ENCODE measurements at places on chromosomes 11 and 22.

DNA sequence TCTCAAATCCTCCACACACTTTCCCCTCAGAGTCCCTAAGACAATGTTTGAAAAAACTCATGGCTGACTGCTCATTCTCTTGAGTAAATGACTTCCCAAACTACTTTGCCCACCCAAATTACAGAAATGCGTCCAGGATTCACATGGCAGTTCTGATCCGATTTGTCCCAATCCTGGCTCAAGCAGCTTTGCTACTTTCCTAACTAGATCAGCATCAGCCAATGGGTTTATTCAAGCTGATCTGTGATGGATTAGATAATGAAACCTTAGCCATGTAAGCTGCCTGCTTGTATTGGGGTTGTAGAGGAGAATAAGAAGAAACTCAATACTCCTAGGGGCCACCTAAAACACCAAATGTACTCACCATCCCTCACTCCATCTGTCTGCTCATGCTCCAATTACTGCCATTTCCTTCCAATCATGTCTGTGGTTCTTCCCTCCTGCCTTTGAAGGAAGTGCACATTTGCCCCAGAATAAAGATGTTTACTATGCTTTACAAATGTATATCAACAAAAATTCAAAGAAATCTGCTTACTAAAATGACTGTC is 6.9 kb downstream of the RBFOX2 start:
- DNase-seq = no peak

- no peak for DNase-seq
These were observed 537 bp downstream of the SCN4B start for GRCh38 chr11:118152020-118152551.

DNA sequence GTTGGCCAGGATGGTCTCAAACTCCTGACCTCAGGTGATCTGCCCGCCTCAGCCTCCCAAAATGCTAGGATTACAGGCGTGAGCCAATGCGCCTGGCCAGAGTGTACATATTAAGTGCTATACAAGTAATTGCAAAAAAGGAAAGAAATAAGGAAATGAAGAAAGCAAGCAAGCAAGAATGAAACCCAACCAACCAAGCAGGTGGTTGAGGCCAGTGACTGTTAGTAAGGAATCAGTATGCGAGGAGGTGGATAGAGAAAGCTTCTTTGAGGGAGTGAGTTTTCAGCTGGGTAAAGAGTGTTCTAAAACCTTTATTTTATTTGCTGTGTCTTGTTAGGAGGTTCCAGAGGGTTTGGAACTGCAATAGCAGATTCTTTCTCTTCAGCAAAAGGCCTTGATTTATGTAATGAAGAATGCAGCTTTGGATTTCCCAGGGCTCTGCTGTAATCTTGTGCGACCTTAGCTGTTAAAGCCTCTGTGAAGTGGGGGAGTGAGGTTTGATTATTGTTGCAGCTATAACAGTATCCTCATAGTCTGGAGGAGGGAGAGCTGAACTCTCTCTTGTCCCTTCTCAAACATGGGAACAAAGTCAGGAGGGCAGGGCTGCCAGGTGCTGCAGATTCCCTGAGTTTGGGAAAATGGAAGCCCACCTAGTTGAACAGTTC is 5.7 kb downstream of the AMPD3 start:
- no peak for DNase-seq

DNA sequence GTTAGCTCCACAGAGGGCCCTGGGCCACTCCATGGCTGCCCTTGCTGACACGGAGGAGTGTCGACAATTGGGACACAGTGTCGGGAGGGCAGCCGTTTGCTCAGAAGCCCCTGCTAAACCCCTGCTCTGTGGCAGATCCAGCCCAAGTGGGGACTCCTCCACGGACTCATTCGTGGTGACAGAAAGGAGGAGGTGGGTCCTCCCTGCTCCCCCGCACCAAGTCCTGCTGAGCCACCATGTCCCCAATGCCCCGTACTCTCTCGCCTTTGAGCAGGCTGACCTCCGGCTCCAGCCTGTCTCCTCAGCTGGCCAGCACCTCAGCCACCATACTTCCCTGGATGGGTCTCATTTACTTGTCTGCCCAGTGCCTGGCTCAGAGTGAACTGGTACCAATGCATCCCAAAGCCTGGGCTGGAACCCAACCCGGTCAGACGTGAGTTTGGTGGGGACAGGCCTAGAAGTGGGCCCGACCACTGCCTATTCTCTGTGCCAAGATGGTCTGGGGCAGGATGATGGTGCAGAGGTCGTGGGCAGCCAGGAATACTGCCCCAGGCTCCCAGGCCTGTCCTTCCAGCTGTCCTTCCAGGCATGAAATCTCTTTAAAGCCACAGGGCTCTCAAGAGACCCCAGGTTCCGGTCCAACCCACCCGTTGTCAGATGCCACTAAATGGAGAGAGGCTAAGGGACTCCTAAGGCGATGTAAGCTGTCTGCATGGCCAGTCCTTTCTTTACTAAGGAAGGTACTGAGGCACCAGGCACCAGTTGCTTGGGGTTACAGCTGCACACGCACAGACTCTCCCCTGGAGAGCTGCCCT is 4.3 kb downstream of the CBX6 start:
- no peak for DNase-seq

- no peak for DNase-seq
These were observed 9.3 kb downstream of the RNH1 start for GRCh38 chr11:497565-498296.

GRCh38 chr22:38442967-38443627 is 11.9 kb downstream of the KCNJ4 start:
- DNase-seq = no peak

DNA sequence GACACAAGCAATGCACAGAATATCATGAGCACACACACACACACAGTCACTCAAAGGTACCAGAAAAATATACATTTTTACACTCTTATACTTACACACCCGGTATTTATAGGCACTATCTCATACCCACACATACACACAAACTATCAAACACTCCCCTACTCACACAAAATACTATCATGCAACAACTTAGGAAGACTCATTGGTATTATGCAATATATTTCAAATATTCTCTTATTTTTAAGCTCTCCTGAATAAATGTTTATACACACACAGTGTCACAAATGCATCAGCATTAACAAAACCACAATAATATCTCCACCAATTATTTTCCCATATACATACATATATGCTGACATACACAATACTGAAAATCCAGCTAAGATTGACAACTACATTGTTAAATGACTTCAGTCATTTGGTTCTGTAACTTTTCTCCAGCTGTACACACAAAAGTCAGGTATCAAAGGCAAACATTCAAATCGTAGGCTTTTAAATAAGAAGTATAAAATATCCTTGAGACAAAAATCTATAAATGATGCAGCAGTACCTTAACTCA is 2.6 kb upstream of the OR51I1 start:
- DNase-seq = no peak

DNA sequence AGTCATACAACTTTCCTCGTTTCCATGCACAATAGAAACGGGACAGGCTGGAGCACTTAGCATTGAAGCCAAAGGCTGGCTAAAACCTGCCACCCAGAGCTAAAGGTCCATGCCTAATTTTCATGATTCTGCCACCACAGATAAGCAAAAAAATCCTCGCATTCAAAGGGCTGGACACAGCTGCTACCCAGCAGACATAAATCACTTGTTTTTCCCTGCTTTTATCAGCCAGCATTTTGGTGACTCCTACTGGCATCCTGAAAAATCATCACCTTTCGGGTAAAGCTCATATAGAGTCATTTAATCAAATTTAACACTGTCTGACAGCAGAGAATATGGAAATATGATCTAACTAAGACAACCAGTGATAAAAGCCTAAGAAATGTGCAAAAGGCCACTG is 37.9 kb downstream of the ALG9 start:
- no peak for DNase-seq

- DNase-seq = peak; percentile 38
These were observed 101.3 kb upstream of the GAL start for GRCh38 chr11:68583041-68583446.

DNA sequence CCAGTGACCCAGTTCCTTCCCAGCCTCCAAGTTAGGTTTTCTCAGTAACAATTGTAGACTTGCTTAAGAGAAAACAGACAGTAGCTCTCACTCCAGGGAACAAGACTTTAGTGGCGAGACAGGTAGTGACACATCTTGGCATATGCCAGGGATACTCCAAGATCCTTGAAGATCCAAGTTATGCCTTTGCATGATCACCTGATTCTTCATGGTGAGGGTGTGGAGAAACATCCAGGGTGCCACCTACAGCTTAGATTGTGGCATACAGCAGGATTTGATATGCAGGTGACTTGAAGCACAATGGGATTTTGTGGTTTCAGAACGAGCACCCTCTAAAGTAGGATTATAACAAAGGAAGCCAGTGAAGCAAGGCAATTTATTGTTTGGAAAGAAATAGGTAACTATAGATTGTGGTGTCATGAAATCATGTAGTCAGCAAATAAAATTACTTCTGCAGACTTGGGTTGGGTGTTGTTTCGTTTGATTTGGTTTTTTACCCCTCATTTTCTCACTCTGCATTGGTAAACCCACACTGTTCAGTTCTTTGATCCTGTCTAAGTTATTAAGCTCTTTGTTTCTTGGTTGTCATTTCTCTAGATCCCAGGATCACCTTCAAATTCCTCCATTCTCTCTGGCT is 9.2 kb downstream of the POU2AF3 start:
- DNase-seq = no peak

- no peak for DNase-seq
These were observed 62.2 kb upstream of the TENM4 start for GRCh38 chr11:79503028-79503427.

DNA sequence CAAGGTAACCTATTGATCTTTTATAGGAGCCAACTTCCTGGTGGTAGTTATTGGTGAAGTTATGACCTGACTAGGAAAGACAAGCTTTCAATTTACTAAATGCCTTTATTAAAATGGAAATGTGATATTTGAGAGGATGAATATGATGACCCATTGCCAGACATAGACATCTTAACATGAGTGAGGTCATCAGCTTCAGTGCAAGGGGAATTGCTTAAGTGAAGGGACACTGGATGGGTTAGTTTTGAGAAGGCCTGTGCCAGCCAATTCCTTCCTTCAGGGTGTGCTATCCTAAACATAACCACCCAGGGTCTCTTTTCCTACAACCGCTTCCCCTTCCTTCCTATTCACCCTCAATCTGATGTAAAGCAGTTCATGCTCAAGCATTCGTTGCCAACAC is 21.5 kb downstream of the NAV2 start:
- DNase-seq = no peak

DNA sequence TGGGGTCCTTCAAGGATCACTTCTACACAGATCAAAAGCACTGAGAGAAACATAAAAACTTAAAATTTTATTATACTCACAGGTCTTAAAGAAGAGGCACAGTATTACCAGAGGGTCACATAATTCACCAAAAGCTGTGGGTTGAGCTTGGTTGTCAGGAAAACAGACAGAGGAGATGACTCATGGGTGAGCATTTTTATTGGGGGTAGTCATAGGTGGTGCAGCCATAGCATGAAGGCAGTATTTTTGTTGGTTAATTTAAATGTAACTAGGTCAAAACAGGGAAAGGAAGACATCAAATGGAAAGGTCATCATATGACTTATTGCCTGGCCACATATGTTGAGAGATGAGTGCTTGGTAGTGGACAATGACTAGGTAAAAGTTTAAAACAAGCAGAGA is 24.2 kb downstream of the OR5B17 start:
- DNase-seq = peak; percentile 55

DNA sequence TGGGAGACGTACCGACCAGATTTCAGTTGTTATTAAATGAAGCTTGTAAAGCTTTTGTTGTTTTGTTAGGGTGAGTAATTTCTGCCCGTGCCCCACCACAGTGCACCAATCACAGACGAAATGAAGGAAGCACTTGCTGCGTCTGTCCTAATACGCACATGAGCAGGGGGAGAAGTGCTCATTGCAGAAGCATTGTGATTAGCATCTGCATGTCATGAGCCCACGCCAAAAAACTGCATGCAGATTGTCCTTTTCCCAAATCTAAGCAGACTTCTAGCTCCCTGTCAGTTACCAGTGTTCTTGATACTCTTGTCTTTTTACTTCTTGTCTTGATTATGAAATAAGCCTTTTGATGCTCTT is 15.5 kb downstream of the RBX1 start:
- no peak for DNase-seq

DNA sequence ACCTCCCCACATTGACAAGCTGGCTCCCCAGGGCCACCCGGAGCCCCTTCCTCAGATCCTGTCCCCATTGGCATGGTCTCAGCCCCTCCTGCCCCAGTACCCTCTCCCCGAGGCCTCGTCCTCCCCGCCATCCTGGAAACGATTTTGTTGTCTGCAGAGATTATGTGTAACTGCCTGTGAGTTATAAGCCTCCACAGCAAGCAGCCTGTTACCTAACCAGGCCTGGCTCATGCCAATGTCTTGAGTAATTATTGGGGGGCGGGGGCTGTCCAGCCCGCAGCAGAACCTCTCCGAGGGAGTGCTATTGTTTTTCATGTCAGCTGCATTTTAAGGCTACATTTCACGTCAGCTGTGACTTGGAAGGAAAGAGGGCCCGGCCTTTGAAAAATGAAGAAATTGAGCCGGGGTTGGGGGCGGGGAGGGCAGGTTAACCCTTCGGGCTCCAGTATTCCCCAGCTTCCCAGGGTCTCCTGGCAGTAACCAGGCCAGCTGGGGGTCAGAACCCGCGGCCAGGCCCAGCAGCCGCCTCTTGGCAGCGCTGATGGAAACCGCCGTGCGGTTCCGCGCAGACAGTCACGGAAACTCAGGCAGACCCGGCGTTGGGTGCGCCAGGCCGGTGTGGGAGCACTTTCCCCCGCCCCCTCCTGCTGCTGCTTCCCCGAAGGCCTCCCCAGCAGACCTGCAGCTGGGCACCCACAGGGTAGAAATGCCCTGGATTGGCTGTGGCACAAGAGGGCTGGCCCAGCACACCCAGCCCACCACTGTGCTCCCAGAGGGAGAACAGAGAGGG is 59.5 kb downstream of the CDKN1C start:
- DNase-seq = peak; percentile 94

GRCh38 chr11:5547982-5548381 is 358 bp downstream of the OR52H1 start:
- no peak for DNase-seq

GRCh38 chr11:68460741-68461574 is at the start of gene PPP6R3:
Gene PPP6R3, plus strand, starts transcription at chr11:68460752. Its CDS starts 76,913 bp downstream, at chr11:68537665.
- peak; percentile 47 for DNase-seq

All from mesenchymal stem cell (in vitro differentiated cells and primary cell).